ENCODE measurements at places on chromosomes 7 and 10.

DNA sequence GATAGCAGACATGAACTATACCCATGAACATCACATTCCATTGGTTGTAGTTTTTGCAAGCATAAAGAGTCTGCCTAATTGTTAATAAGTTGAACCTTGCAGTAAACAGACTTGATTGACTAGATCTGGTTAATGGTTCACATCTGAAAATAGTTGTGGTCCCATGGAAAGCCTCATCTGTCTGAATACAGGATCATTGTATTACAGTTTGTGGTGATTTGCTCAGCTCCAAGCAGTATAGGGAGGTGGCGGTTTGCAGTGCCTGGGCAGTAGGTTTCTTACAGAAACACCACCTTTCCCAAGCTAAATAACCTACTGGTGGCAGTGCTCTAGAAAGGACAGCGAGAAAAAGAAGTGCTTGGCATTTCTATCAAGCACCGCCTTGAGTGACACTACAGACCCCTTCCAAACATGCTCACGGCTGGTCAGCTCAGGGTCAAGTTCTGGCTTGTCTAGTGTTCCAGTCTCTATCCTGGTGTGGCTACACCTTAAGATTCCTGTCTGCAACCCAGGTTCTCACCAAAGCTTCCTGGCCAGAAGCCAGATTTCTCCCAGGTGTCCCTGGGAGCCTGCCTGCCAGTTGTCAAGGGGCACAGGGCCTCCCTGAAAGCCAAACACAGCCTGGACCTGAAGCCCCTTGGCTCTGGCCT, 119.9 kb downstream of the FANK1 start:
- DNase-seq, result no peak

- no peak for DNase-seq
Observed at GRCh38 chr10:70060389-70060788, 7.7 kb downstream of the MACROH2A2 start.

DNA sequence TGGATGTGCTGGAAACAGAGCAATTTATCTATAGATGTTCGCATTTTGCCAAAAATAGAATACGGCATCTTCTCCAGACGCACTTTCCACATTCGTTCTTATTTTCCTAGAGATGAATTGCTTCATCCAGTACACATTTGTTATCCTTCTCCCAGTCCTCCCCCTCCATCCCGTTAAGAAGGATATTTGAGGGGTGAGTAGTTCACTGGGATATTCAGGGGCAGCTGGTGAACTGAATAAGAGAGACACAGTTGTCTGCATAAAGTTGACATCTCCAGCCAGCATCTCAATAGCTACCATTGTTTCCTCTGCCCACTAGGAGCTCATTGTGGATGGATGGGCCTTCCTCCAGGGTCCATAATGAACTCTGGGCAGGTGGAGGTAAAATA, 456.8 kb upstream of the NRP1 start:
- DNase-seq, result no peak

GRCh38 chr7:28739826-28740225, 218.3 kb downstream of the TRIL start:
- no peak for DNase-seq

- no peak for DNase-seq
Observed at GRCh38 chr10:34078745-34079470, 736.2 kb downstream of the PARD3 start.

GRCh38 chr10:88409824-88410223, 173.3 kb downstream of the RNLS start:
- no peak for DNase-seq

- peak; percentile 47 for DNase-seq
Observed at GRCh38 chr7:14936554-14936953, 34.0 kb upstream of the DGKB start.

GRCh38 chr10:36676321-36676720, 449.1 kb upstream of the ANKRD30A start:
- DNase-seq, result no peak

- DNase-seq, result no peak
Observed at GRCh38 chr10:121317374-121317773, 280.9 kb downstream of the FGFR2 start.

GRCh38 chr10:112713411-112713810, 236.6 kb upstream of the TCF7L2 start:
- no peak for DNase-seq

DNA sequence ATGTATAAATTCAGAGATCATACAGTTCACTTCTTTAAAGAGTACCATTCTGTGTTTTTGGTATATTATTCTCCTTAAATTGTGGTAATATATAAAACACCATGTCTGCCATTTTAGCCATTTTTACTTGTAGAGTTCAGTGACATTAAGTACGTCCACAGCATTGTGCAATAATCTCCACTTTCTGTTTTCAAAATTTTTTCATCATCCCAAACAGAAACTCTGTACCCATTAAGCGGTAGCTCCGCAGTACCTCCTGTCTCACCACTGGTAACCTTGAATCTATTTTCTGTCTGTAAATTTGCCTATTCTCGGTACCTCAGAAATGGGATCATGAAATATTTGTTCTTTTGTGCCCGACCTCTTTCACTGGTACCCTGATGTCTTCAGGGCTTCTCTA, 60.3 kb downstream of the CAMK1D start:
- no peak for DNase-seq

DNA sequence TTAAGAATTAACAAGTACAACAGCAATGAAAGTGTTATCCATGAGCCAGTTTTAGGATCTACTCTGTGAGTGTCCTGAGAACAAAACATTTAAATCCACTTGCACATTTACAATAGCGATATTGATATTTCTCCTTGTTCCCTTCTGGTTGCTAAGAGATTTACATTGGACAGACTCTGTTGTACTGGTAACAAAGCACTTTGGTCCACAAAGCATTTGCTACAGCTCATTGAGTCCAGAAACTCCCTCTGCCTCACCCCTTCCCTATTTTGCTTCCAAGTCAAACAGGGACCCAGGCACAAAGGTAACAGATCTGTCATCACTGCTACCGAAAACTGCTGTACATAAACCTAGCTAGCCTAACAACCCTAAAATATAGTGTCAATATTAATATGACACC, 2.1 kb downstream of the ANK3 start:
- DNase-seq, result no peak

- peak; percentile 48 for DNase-seq
Observed at GRCh38 chr10:118045837-118046394, 825 bp downstream of the RAB11FIP2 start.

DNA sequence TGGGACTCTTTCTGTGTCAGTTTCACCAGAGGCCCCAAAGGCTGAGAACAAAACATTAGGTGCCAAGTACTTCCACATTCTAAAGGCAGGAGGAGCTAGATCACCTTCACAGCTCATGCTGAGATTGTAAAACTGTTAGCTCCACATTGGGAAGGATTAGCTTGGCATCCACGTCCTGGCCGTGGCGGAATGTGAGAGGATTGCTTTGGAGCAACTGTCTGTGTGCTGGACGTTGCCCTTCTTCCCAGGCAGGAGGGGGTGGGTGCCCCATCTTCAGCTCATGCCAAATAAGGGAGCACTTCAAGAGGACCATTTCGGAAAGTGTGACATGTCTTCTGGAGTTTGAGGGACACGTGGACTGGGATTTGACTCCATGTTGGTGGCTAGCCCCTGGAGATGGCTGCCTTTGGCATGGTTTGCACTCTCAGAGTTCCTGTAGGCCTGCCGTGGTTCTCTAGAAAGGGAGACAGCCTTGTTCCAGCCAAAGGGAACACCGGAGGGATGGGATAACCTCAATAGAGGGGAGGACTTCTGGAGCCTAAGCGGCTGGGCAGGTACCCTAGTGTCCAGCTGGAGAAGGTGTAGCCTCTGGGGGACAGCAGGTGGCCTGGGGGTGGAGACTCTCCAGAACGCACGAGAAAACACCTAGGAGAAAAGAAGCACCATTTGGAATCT, 19.9 kb upstream of the FMC1 start:
- DNase-seq, result peak; percentile 14

GRCh38 chr10:120539076-120539475, 82.0 kb downstream of the PLPP4 start:
- DNase-seq, result no peak

GRCh38 chr7:120293027-120293426, 20.1 kb downstream of the KCND2 start:
- no peak for DNase-seq

GRCh38 chr7:113487925-113488731, 369.8 kb upstream of the SMIM30 start:
- no peak for DNase-seq

DNA sequence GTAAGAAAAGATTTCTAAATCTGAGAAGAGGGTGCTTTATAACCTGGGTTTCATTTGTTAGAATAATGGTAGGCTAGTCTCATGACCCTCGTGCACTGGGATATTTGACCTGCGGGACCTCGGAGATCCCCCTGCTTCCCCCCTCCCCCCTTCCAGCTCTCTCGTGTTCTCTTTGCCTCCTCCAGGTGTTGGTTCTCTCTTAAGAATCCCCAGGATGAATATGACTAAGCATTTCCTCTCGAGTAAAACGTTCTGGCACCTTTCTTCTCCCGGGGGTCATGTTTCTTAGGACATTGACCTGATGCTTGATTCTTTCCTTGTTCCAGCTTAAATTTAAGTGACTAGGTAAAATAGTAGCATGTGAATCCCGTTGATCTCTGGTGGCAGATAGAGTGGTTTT, 71.2 kb downstream of the SHH start:
- DNase-seq, result no peak

DNA sequence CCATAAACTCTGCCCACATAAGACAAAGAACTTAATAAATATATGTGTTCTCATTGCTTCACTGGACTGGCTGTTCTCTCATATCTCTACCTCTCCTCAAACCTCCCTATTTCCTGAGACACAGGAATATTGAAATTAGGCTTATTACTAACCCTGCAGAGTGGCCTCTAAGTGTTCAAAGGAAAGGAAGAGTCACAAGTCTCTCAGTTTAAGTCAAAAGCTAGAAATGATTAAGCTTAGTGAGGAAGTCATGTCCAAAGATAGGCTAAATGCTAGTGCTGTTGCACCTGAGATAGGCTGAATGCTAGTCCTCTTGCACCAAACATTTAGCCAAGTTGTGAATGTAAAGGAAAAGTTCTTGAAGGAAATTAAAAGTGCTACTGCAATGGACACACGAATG, 41.1 kb downstream of the GNAI1 start:
- DNase-seq, result no peak

DNA sequence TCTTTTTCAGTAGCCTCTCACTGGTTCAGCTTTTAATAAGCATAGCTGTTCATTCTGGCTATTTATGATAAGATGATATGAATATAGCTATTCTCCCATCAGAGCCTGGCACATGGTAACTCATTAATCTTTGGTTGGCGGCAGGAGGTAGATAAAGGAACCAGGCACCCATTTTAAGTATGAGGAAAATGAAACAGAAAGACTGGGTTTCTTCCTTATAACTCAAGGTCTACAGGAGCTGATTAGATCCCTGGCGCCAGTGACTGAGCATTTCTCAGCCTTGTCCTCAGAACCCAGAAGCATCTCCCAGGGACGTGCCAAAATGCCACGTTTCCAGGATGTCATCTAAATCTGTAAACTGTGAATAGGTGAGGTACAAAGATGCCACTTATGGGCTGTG, 141.9 kb downstream of the TCF7L2 start:
- DNase-seq, result no peak

GRCh38 chr10:122102146-122102868, 113.3 kb downstream of the TACC2 start:
- no peak for DNase-seq

DNA sequence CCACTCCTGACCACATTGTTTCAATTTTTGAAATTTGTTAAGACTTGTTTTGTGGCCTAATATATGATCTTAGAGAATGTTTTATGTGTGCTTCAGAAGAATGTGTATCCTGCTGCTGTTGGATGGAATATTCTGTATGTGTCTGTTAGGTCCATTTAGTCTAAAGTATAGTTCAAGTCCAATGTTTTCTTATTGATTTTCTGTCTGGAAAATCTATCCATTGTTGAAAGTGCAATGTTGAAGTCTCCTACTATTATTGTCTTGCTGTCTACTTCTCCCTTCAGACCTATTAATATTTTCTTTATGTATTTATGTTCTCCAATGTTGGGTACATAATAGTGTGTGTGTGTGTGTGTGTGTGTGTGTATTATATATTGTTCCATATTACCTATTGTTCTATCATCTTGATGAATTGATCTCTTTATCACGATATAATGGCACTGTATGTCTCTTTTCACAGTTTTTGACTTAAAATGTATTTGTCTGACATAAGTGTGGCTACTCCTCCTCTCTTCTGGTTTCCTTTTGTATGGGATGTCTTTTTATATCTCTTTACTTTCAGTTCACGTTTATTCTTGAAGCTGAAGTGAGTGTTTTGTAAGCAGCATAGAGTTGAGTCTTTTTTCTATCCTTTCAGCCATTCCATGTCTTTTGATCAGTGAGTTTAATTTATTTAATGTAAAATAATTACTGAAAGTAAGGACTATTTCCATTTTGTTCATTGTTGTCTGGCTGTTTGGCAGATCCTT, 61.3 kb downstream of the AKR1D1 start:
- no peak for DNase-seq

GRCh38 chr7:41134300-41135255, 568.3 kb downstream of the INHBA start:
- peak; percentile 65 for DNase-seq

GRCh38 chr10:69804775-69805174, 3.1 kb downstream of the COL13A1 start:
- DNase-seq, result no peak

DNA sequence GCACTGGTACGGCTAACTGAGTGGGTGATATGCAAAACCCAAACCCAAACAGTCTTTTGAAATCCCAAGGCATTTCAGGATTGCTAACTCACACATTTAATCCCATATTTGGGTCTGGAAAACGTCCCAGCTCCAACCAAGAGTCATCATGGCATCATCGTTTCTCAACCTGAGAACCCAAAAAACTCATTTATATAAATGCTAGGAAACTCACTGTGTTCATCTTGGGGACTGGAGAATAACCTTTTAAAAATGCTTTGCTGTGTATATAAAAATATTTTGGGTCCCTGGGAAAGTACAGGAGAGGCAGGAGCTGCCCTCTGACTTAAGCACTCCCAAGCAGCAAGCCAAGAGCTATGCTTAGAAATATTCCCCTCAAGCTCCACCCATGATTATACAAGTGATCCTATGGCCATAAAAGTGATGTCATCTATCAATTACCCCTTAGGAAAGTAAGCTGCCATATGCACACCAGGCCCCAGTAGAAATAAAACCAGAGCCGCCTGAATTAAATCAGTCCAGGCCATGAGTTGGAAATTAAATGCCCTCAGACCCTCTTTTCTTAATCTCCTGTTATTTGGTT, 352.1 kb downstream of the FRMD4A start:
- peak; percentile 97 for DNase-seq

GRCh38 chr10:97081621-97082235, 104.0 kb downstream of the SLIT1 start:
- peak; percentile 54 for DNase-seq
